ENCODE measurements at places on chromosomes 7 and 10.

- DNase-seq = no peak
Observed at GRCh38 chr10:84548869-84549268, 220.5 kb downstream of the CCSER2 start.

DNA sequence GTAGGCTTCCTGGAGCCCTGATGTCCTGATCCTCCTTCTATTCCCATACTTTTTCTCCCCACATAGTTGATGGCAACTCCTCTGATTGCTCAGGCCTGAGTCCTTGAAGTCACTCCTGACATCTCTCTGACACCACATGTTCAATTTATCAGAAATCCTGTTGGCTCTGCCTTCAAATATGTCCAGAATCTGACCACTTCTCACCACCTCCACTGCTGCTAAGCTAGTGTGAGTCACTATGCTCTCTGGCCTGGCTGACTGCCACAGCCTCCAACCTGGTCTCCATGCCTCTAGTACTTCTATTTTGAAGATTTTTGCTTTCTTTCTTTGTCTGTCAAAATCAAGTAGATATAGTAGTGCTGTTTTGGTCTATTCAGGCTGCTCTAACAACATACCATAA lies 53.0 kb downstream of the TMEM229A start:
- no peak for DNase-seq

DNA sequence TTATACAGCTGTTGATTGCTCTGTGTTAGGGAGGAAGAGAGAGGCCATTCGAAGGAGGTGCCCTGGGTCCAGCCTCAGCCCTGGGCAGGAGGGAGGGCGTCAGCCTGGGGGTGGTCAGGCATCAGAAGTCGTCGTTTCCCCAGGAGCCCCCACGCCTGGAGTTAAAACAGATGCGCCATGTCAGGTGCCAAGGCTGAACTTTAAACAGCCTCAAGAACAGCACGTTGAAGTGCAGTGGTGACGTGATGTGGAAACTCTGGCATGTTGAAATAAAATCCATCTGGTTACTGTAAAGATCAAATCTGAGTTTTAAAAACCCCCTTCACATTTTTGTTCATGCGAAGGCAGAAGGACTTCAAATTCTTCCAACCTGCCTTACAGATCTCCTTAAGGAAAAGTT lies 128.4 kb upstream of the PPP2R2D start:
- no peak for DNase-seq

GRCh38 chr7:4836206-4836661 lies 25.6 kb downstream of the PAPOLB start:
- no peak for DNase-seq

DNA sequence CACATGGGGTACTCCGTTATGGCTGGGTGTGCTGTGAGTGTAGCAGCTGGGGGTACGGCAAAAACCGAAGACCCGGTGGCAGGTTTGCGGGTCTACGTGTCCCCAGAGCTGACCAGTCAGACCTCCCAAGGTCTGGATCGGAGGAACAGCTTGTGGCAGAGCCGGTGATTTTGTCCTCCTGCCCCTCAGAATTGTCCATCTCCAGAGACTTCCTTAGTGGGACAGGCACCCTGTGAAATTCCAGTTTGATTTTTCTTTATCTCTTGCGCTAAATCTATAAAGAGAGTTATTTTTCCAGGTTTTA lies 1.0 kb downstream of the EIF3B start:
- DNase-seq = no peak

- DNase-seq = no peak
Observed at GRCh38 chr10:128185627-128186026, 59.4 kb upstream of the MKI67 start.

GRCh38 chr10:75191821-75192568 lies 18.6 kb upstream of the VDAC2 start:
- no peak for DNase-seq

- no peak for DNase-seq
Observed at GRCh38 chr10:19640566-19641263, 175.5 kb upstream of the PLXDC2 start.

DNA sequence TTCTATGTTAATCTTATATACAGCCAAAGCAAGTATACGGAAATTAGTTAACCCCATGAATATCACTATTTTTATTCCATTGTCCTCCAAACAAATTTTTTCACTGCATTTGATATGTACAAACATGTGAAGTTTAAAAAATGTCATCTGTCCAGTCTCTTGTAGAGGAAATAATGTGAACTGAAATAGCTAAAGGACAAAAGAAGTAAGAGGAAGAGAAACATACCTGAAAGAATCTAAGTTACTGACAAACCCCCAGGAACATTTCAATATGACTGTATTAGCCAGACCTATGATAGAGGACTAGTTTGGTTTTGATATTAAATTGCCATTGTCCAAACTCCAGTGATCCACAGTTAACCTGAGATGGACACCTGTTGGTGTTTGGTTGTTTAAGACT lies 80.6 kb downstream of the NRCAM start:
- DNase-seq = no peak

GRCh38 chr10:125294109-125294508 lies 133.7 kb upstream of the CTBP2 start:
- DNase-seq = no peak

DNA sequence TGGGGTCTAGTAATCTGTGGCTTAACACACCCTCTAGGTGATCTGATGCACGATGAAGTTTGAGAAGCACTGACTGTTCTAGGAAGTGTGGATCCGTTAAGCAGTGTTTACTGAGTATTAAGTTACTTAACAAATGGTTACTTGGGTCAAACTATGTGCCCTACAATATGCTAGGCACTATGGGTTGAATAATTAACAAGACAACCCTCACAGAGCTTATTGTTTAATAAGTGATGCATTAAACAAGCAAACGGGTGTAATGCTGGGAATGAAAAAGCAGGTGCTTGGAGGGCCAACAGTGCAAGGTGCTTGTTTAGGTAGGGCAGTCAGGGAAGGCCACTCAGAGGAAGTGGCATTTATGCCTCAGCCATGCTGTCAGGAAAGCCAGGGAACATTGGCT lies 378.0 kb upstream of the PODXL start:
- DNase-seq = no peak

GRCh38 chr10:29106287-29106686 lies 182.6 kb upstream of the LYZL1 start:
- DNase-seq = no peak

DNA sequence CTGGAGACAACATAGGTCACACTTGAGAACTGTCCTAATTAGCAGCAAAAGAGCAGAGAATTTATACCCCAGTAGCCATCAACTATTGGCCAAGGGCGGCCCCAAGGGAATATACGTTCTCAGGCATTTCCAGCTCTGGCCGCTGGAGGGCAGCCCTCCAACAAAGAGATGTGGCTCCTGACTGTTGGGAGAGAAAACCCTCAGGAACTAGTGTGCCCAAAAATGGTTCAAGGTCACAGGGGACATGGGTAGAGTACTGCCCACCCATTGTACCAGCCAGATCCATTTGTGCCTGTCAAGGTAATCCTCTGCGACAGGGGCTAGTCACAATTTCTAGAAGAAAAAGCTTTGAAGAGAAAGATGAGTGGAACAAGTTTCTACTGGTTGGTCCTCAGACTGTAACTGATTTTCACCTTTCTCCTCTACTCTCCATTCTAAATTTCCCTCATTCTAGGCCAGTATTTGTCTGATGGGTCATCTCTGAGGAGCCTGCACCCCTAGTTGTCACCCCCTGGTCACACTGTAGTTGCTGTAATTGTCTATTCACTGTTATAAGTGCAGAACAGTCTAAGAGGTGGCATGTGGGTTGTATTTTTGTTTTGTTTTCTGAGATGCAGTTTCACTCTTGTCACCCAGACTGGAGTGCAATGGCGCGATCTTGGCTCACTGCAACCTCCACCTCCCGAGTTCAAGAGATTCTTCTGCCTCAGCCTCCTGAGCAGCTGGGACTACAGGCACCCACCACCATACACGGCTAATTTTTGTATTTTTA lies 14.7 kb upstream of the C7orf33 start:
- peak; percentile 30 for DNase-seq

- DNase-seq = no peak
Observed at GRCh38 chr10:788796-789748, 99.6 kb upstream of the DIP2C start.

- no peak for DNase-seq
Observed at GRCh38 chr10:70575486-70575873, 27.1 kb downstream of the PRF1 start.

- DNase-seq = no peak
Observed at GRCh38 chr7:84237533-84238173, 43.1 kb upstream of the SEMA3A start.

GRCh38 chr7:74365322-74366022 lies 76.3 kb downstream of the CLIP2 start:
- DNase-seq = no peak

DNA sequence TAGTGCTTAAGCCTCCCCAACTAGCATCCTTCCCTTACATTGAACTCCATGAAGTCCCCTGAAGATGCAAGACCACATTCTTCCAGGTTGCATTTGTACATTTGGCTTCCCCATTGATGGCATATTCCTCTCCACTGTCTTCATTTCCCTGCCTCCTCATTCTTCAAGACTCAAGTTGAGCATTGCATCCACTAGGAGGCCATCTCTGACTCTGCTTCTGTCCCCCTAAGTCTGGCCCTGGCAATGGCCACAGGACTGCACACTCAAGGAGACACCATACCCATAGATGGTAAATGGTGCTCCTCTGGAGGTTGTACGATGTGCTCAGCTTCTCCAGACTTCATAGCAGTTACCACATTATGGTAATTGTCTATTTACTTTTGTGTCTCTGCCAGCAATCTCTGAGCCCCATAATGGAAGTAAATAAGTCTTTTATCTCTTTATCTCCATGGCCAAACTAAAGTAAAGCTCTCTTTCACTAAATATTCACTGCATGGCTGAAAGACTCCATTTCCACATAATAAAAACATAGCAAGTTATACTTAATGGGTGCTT lies 112.6 kb downstream of the PTPRZ1 start:
- DNase-seq = no peak

DNA sequence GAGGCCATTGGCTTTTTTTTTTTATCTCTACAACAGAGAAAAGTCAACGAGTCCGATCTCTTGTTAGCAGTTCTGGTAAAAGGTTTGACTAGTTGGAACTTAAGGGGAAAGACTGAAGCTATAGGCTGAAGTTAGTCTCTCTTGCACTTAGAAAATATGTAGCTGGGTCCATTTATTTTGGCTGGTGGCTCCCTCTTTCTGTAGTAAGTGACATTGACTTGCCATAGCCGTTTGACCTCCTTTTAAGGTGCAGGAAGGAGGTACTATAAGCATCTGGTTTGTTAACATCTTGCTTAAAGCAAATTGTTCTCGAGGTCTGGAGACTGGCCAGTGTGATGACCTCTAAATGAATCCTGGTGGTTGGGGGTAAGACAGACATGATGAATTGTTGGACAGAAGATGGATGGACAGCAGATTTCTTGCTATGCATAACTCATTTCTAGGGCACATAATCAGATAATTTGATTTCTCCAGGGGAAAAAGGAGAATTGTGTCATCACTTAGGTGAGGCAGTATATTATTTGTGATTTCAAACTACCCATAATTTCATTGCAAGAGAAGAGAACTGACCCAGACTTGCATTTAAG lies 356.3 kb upstream of the GALNT17 start:
- no peak for DNase-seq

DNA sequence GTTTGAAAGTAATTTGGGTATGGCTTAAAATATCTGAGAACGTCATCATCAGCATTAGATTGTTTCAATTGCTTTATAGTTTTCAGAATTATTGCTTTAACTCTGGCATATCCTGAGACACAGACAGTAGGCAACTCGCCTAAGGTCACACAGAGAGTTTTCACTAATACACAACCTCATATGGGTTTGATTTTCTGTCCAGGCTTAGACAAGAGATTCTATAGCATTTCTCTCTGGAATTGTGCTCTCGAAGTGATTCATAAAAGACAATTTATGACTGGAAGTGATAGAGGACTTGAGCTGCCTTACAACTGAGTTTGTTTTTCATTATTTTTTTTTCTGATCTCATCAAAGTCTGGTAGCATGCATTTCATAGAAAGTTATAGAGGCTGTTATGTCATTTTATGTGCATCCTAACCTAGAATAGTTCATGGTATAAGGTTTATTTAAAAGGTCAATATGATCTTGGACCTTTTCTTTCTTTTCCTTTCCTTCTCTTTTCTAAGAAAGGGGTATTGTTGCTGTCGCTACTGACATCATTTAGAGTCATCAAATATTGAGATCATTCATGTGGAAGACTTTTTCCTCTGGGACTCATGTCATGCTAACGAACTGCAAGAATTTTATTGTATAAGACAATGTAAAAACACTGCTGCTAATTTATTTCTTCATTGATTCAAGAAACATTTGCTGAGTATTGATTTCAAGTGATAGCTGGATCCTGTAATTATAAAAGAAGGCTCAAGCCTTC lies 278.2 kb downstream of the PLXDC2 start:
- no peak for DNase-seq

DNA sequence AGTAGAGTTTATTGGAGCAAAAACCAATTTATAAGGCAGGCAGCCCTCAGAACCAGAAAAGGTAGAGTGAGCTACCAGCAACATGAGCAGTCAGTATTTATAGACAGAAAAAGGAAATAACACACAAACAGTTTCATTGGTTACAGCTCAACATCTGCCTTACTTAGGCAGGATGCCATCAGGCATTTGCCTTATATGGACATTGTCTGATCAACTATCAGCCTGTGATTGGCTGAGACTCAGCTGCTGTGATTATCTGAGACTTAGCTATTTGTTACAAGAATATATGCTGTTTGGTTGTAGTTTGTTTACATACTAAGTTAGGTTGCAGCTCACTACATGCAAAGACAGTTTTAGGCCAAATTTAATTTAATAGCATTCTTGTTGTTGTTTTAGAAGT lies 60.4 kb upstream of the CDK1 start:
- no peak for DNase-seq

DNA sequence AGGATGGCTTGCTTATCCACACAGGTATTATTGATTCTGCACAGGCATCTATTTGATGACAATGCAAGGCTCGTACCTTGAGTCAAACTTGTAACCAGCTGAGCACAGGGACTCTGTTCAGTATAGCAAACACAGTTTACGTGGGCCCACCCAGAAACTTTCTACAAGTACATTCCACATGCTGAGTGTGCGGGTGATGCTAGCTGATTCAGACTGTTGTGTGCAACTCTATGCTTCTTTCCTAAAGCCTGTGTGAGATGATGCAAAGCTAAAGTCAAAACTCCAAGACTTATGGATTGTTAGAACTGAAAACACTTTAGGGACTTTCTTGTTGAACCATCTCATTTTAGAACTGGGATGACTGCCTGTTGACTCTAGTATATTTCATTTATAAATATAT lies 21.5 kb upstream of the CALD1 start:
- DNase-seq = no peak

- DNase-seq = no peak
Observed at GRCh38 chr7:107035446-107035845, 9.1 kb upstream of the PRKAR2B start.

GRCh38 chr10:95660283-95660682 lies 3.8 kb upstream of the ALDH18A1 start:
- no peak for DNase-seq

Data from stimulated activated CD4-positive, alpha-beta T cell treated with anti-CD3 and anti-CD28 coated beads, TNF-alpha, amount 100 ng/mL, for 1 hour (primary cell).